HEK293T (cell line): ENCODE measurements at places on chromosomes 2 and 18.

DNA sequence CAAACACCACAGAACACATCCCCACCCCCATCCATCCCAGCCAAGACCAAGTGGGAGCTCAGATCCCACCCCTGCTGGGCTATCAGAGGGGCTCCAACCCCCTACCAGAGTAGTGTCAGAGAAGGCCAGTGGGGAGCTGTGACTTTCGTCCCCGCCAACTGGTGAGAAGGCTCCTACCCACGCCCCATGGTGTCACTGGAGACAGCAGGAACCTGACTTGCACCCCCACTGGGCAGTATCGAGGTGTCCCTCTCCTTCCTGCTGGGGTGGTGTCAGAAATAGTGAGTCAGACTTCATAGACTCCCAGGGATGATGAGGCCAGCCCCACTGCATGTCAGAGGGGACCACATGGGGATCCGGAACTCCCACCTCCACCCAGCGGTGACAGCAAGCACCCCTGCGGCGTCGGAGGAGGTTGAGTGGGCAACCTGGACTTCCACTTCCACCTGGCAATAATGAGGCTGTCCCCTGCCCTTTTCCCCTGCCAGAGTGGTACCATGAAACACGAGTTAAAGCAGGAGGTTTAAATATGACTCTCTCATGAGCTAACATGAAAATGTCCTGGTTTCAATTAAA is 106.7 kb downstream of the CTIF start:
- DNase-seq: no peak

GRCh38 chr2:176391148-176391419 is 121.8 kb downstream of the MTX2 start:
- no peak for DNase-seq

DNA sequence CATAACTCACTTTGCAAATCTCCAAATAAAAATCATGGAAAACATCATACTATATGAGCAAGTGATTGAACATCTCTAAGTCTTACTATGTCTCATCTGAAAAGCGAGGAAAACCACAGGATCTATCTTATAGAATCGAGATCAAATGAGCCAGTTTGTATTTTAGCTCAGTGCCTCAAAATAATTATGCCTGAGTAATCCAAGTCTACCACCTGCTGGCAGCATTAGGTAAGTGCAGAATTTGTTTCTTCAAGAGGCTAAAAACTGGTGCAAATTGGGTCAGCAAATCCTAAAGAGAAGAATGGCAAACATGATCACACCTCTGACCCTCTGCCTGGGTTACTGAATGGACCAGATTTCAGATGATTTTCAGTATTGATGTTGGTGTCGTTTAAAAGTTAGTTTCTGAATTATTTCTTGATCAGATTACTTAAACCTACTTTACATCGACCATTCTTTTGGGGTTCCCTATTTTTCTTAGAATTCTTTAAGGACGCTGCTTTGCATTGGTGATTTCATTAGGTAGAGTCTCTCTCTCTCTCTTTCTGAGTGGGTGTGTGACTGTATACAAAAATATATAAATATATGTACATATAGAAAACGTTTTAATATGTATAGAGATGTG is 12.7 kb upstream of the FHOD3 start:
- peak; percentile 78 for DNase-seq

DNA sequence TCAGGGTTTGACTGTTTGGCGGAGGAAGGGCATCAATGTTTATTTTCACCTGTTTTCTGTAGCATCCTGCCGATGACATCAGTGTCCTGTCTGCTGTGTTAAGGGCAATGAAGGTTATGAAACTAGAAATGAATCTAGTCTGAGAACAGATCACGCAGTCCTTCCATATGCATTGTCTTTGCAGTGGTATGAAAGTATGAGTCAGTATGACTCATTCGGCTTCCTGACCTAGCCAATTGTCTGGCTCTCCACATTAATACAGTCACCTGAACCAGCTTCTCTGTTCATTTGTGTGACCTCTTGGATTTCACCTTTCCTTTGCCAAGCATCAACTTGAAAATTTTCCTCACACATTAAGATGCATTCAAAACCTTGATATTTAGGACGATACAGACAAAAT is 353.8 kb downstream of the RND3 start:
- DNase-seq: peak; percentile 8

DNA sequence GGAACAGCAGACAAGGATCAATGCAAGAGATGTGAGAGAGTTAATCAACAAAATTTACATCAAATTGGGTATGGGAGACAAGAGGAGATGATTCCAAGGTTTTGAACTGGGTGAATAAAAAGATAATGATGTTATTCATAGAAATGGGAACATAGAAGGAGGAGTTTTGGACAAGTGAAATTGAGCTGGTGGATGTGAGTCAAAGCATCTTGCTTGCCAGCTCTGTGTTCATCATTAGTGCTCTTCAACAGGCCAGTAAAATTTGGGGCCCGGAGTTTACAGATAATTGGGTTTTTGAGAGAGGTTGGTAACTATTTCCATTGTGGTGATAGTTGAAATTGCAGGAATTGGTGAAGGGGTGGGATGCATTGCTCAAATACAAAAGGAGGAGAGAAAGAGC is 69.9 kb upstream of the CAVIN2 start:
- no peak for DNase-seq

GRCh38 chr2:27735263-27735904 is 36.1 kb upstream of the MRPL33 start:
- no peak for DNase-seq

GRCh38 chr2:148812306-148812705 is 62.7 kb upstream of the KIF5C start:
- DNase-seq: no peak

DNA sequence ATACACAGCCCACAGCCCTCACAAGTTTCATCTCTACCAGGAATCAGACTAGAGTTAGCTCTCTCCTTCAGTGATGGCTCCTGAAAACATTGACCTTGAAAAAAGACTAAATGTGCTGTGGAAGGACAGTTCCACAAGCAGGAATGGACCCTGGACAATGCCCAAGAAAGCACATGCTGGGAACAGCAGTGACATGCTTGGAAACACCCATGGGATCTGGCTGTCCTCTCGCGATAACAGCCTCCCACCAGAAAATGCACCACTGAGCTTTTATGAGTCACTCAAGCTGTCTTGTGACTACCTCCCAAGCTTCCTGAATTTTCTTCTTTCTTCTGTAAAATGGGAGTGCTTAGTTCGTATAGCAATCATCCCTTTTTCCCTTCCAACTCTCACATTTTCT is 269.2 kb downstream of the LRATD1 start:
- no peak for DNase-seq

GRCh38 chr2:170715062-170715931 is at the start of gene SP5:
Gene SP5, plus strand, starts transcription at chr2:170715337. Its CDS starts 176 bp downstream, at chr2:170715513.
- DNase-seq: peak; percentile 30

GRCh38 chr2:205461678-205462665 is 220.3 kb upstream of the NRP2 start:
- no peak for DNase-seq

- DNase-seq: no peak
Observed at GRCh38 chr2:27804146-27804545, 32.6 kb downstream of the MRPL33 start.

DNA sequence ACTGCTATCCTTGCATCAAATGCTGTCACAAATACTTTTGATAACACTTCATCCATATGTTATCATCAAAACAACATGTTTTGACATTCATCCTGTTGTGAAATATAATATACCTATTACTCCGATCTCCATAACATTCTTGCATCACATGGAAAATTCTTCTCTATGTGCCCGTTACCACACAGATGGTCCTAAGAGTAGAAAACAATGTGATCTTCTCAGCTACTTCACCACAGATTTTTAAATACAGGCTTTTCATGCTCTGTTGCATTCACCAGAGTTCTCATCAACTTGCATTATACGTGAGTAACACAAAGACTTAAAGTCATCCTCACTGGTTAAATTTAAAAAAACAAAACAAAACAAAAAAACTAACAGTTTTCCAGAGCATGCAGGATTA is 1603.3 kb upstream of the ZEB2 start:
- no peak for DNase-seq

DNA sequence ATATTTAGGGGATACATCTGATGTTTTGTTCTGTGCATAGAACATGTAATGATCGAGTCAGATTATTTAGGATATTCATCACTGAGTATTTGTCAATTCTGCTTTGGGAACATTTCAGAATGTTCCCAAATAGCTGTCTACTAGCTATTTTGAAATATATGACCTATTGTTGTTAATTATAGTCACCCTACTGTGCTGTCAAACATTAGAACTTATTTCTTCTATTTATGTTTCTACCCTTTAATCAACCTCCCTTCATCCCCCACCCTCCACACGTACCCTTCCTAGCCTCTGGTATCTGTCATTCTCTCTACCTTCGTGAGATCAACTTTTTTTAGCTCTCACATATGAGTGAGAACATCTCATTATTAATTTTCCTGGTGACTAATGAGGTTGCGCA is 40.9 kb downstream of the ANKRD12 start:
- no peak for DNase-seq

GRCh38 chr2:241217320-241218031 is 29.0 kb downstream of the ANO7 start:
- DNase-seq: peak; percentile 59

- DNase-seq: no peak
Observed at GRCh38 chr18:76445275-76445674, 49.8 kb downstream of the ZNF516 start.

- no peak for DNase-seq
Observed at GRCh38 chr18:65039578-65039977, 711.2 kb upstream of the CDH7 start.

DNA sequence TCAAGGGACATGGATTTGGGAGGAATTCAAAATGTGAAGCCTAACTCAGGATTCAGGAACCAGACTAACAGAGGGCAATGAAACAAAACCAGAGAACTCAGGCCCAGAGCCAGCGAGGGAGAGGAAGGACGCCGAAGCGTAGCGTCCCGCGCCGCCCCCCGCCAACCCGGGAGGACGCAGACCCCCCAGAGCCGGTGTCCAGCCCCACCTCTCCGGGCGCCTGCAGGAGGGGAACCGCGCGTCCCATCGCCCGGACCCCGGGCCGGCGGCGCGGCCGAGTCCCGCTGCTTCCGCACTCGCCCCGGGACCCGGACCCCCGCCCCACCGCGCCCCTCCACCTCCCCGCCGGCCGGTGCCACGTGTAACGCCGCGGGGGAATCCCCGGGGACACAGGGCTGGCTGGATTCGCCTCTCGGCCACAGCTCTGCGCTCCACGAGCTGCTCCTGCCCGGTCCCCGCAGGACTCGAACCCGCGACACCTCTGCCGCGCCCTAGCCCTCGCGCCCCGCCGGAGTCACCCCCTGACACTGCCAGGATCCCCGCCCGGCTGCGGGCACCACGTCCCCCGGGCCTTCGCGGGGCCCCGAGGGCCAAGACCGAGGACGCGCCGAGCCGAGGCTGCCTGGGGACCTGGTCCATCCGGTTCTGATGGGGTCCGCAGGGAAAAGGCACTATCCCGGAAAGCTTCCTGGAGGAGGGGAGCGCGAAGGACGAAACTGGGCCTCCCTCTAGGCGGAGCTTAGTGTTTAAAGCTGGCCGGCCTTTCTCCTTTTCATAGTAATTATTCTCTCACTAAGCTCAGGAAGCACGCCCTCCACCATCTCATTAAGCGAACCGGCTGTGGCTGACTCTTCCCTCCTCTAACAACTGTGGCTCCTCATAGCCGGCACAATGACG is 40.4 kb upstream of the FAM124B start:
- DNase-seq: no peak

GRCh38 chr2:223747392-223748042 is 89.9 kb downstream of the AP1S3 start:
- no peak for DNase-seq

DNA sequence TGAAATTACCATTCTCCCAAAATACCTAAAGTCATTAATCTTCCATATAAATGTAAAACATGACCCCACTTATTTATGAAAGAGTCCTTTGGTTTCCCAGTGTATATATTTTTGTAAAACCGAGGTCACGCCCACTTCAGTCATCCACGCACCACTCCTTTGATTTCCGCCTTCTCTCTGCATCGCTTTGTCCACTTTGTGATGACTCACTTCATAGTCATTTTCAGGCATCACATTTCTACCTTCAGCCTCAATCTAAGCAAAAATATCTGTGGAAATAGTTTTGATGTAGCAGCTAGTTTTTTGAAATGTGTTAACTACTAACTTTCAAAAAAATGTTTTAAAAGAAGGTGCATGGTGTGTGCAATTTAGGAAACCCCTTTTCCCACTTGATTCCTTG is 793.5 kb upstream of the SOX11 start:
- no peak for DNase-seq

GRCh38 chr2:174752403-174753037 is 11.8 kb downstream of the CHRNA1 start:
- no peak for DNase-seq

DNA sequence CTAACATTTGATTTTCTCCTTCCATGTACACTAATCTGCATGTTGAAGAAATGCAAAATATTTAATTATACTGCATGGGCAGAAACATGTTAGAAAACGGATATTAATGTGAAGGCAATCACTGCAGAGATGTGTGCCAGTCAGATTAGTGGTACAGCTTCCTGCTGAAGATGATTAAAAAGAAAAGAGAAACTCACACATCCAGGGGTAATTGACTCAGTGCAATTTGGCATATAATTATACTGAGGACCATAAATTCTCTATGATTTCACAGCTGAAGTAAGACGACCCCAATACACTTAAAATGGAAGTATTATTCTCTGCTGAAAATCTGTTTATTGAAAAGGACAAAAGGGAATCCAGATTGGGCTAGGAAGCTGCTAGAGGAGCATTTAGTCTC is 243.4 kb downstream of the TGIF1 start:
- DNase-seq: no peak

DNA sequence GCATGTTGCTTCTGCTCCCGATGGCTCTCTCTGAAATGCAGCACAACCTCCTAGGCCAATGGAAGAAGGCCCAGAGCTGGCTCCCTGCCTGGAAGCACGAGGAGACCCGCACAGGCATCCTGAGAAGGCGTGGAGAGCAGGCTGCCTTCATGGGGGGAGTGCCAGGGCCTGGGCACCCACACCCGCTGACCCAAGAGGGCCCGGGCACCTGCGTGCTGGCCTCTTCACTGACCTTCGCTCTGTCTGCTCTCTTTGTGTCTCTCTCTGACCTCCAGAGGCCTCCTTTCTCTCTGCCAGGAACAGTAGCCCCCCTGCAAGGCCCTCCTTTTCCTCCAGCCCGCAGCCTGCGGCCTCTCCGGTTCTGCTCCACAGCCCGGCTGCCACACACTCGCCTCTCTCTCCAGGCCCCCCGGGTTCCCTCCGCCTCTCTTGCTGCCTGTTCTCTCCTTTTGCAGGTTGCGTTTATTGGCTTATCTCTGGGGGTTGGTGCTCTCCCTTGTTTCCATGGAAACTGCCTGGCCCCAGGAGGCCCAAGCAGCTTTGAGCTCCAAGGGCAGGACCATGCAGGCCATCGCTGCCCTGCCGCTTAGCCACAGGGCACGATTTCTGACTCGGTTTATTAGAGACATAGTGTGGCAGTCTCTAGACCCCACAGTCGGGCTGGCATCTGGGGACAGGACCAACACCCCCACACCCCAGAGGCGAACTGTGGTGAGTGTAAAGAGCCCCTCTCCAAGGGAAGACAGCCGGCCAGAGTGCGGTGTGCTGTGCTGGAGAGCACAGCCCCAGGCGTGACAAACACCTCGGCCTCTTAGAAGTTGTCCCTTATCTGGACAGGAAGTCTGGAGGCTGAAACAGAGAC is 1.7 kb downstream of the MZT2B start:
- DNase-seq: no peak

GRCh38 chr2:173044686-173045085 is 31.0 kb upstream of the MAP3K20 start:
- DNase-seq: no peak
